Neural crest cell (in vitro differentiated cells): ENCODE measurements at places on chromosomes 4 and X.

- no peak overlapping the region for H3K4me3 ChIP-seq
- H3K27me3 ChIP-seq: peaks cover 6% of the 10 kb centered on the region
- H3K36me3 ChIP-seq: no peaks in the 10 kb centered on the region
- H3K27ac ChIP-seq: no peak overlapping the region
- no peak for DNase-seq
Observed at GRCh38 chrX:152819732-152820131, 10.8 kb downstream of the CETN2 start.

DNA sequence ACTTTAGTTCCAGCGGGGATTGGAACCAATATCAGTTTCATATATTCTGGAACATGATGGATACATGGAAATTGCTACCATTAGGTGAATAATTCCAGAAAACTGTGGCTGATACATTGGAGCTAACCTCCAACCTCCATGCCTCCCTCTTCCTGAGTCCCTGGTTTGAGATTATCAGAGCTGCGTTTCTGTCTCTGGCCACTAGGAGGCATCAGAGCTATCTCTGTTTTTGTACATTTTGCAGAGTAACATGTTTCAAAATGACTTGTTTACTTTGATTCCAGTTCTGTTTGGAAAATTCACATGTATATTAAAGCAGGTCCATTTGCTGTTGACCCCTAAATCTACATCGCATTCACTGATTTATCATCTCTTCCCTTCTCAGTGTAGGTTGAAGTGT, 2.4 kb upstream of the RAB40AL start:
- H3K27ac ChIP-seq: no peak overlapping the region
- no peak overlapping the region for H3K4me3 ChIP-seq
- H3K36me3 ChIP-seq: no peaks in the 10 kb centered on the region
- DNase-seq: peak; percentile 12
- no peaks in the 10 kb centered on the region for H3K4me1 ChIP-seq

DNA sequence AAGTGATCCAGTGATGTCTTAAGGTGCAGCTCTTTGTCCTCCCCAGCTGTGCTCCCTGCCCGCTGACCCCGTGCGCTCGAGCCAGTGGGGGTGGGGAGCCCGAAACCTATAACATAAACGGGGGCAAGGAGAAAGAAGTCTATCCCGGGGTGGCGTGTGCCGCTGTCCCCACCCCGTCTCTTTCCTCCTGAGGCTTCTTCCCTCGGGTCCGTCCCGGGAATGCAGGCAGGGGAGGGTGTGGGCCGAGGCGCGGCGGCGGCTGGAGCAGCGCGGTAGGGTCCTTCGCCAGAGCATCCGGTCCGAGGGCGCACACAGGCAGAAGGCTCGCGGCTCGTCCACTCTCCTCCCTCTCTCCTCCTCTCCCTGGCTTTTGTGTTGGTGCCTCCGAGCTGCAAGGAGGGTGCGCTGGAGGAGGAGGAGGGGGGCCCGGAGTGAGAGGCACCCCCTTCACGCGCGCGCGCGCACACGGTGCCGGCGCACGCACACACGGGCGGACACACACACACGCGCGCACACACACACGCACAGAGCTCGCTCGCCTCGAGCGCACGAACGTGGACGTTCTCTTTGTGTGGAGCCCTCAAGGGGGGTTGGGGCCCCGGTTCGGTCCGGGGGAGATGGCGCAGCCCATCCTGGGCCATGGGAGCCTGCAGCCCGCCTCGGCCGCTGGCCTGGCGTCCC, at the start of gene RAB33A:
Gene RAB33A (plus strand): TSS at position 517 of the 681 bp plus-strand sequence. CDS start 101 bp downstream, at position 618.
- H3K4me3 ChIP-seq: peak within 1 kb of the TSS; percentile 97
- peak; percentile 23 for DNase-seq
- H3K36me3 ChIP-seq: peaks cover 2% of the 10 kb centered on the region
- no peaks in the 10 kb centered on the region for H3K27me3 ChIP-seq

DNA sequence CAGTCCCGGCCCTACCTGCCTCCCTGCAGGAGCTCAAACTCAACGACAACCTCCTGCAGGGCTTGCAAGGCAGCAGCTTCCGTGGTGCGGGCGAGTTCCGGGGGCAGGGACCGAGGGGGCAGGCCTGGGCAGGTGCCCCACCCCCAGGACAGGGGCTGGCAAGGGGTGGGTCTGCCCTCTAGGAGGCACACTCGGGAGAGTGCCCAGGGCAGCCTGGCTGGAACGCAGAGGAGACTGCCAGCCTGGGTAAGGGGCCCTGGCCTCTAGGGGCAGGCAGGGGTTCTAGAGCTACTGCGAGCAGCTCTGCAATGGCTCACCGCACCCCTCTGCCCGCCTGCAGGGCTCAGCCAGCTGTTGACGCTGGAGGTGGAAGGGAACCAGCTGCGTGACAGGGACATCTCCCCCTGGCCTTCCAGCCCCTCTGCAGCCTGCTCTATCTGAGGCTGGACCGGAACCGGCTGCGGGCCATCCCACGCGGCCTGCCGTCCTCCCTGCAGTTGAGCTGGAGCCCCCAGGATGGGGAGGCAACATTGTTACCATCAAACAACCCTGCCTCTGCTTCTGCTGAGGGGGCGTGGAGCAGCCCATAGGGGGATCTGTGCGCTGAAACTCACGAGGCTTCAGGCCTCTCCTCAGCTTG, 12.1 kb upstream of the HAUS7 start:
- H3K4me3 ChIP-seq: no peak overlapping the region
- no peaks in the 10 kb centered on the region for H3K36me3 ChIP-seq
- no peak for DNase-seq
- H3K27ac ChIP-seq: no peak overlapping the region
- H3K4me1 ChIP-seq: no peaks in the 10 kb centered on the region

DNA sequence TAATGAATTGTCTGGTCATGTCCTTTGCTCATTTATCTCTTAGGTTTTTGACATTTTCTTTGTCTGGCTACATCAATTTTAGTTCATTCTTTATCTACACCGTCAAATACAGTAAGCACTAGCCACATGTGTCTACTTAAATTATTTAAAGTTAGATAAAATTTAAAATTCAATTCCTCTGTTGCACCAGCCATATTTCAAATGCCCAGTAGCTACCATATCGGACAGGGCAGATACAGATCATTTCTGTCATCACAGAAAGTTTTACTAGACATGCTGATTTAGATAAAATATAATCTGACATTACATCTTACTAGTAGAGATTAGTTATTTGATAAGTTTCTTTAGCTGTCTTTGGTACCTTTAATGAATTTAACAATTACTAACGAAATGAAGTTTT, 61.1 kb downstream of the WDR19 start:
- no peak overlapping the region for H3K4me3 ChIP-seq
- no peak overlapping the region for H3K27ac ChIP-seq
- no peak for DNase-seq
- no peaks in the 10 kb centered on the region for H3K27me3 ChIP-seq
- peaks cover 33% of the 10 kb centered on the region for H3K36me3 ChIP-seq

DNA sequence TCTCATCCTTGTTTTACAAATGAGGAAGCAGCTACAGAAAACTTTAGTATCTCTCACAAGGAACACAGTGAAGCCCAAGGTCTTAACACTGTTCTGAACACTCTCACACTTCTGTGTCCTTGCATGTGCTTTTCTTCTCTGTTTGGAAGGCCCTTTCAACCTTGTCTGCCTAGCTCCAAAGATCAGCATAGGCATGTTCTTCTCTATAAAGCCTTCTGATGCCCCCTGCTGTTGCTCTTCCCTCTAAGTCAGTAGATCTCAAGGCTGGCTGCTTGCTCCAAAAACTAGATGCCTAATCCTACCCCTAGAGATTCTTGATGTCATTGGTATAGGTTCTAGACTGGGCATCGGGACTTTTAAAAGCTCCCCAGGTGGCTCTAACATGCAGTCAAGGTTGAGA, 5.9 kb downstream of the APOO start:
- no peak overlapping the region for H3K27ac ChIP-seq
- no peaks in the 10 kb centered on the region for H3K36me3 ChIP-seq
- no peaks in the 10 kb centered on the region for H3K27me3 ChIP-seq
- peak; percentile 34 for DNase-seq
- H3K4me1 ChIP-seq: peaks cover 45% of the 10 kb centered on the region

DNA sequence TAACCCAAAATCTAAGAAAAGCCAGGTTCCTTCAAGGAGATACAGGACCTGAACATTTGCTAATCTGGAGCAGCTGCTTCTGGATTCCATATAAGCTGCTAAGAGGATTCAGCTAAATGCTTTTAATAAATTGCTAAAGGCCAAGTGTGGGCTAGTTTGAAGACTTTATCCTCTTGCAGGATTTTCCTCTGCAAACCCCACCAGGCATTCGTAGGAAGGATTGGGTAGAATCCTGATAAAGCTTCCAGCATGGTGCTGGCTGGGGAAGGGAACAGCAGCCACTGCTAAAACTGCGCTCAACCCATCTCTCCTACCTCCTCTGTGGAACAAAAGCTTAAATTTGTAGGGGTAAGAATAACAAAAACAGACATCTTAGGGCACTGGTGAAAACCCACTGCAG, 61.3 kb upstream of the TAB3 start:
- no peaks in the 10 kb centered on the region for H3K27me3 ChIP-seq
- H3K4me1 ChIP-seq: no peaks in the 10 kb centered on the region
- no peak overlapping the region for H3K27ac ChIP-seq
- no peak overlapping the region for H3K4me3 ChIP-seq
- no peaks in the 10 kb centered on the region for H3K36me3 ChIP-seq
- DNase-seq: no peak

- peaks cover 34% of the 10 kb centered on the region for H3K4me1 ChIP-seq
- no peak overlapping the region for H3K4me3 ChIP-seq
- no peak for DNase-seq
Observed at GRCh38 chrX:150574559-150575418, 6.4 kb downstream of the MTM1 start.

- H3K27me3 ChIP-seq: no peaks in the 10 kb centered on the region
- no peak for DNase-seq
- H3K4me1 ChIP-seq: no peaks in the 10 kb centered on the region
- no peak overlapping the region for H3K27ac ChIP-seq
- H3K4me3 ChIP-seq: no peak overlapping the region
Observed at GRCh38 chr4:19596342-19596741, 655.4 kb upstream of the SLIT2 start.

GRCh38 chr4:109657854-109658418, 45.3 kb downstream of the CASP6 start:
- H3K4me3 ChIP-seq: no peak overlapping the region
- no peaks in the 10 kb centered on the region for H3K27me3 ChIP-seq
- no peak overlapping the region for H3K27ac ChIP-seq
- DNase-seq: no peak
- H3K4me1 ChIP-seq: peaks cover 4% of the 10 kb centered on the region

GRCh38 chrX:24113181-24113580, 36.3 kb upstream of the ZFX start:
- H3K4me1 ChIP-seq: no peaks in the 10 kb centered on the region
- DNase-seq: no peak
- H3K4me3 ChIP-seq: no peak overlapping the region
- H3K27ac ChIP-seq: peak overlapping the region; percentile 9
- H3K36me3 ChIP-seq: no peaks in the 10 kb centered on the region

- DNase-seq: no peak
- H3K27me3 ChIP-seq: no peaks in the 10 kb centered on the region
- H3K36me3 ChIP-seq: peaks cover 26% of the 10 kb centered on the region
- peaks cover 32% of the 10 kb centered on the region for H3K4me1 ChIP-seq
Observed at GRCh38 chr4:37673538-37674192, 12.5 kb downstream of the RELL1 start.

DNA sequence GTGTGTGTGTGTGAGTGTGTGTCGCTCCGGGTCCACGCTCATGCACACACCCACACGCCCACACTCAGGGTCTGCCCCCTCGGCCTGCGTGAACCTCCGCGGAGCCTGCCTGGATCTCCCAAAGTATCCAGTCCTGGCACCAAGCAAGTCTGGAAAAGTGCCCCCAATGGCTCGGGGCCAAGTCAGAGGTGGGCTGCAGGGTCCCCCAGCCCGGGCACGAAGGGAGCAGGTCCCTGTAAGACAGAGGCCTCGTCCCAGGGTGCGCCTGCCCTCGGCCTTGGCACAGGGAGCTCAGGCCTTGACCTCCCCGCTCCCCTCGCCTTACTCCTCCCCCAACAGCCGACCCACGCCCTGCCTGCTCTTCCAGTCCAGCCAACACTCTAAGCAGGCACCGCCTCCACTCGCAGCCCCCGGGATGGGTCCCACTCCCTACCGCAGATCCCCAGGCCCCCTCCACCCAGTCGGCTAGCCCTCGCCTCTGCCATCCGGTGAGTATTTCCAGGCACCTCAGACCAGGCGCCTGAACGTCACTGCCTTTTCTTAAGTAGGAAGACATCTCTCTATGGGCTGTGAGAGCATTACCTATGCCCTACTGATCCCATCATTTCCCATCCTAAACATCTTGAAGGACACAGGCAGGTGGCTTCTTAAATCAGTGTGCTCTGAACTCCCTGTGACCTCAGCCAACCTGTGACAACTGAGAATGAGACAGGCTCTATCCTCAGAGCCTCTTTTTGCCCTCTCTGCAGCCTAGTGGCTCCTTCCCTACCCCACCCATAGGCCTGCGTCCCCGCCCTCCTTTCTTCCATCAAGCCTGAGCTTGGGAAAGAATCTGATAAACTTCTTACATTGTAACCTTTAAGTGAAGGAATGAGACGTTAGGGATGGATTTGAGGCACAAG, 704 bp downstream of the FAM114A1 start:
- H3K4me1 ChIP-seq: peaks cover 30% of the 10 kb centered on the region
- DNase-seq: peak; percentile 6
- H3K27me3 ChIP-seq: peaks cover 8% of the 10 kb centered on the region
- H3K4me3 ChIP-seq: peak overlapping the region; percentile 86
- no peak overlapping the region for H3K27ac ChIP-seq

- no peaks in the 10 kb centered on the region for H3K4me1 ChIP-seq
- peaks cover 39% of the 10 kb centered on the region for H3K36me3 ChIP-seq
- no peak for DNase-seq
- H3K27me3 ChIP-seq: no peaks in the 10 kb centered on the region
Observed at GRCh38 chr4:5827108-5828004, 65.5 kb downstream of the CRMP1 start.

DNA sequence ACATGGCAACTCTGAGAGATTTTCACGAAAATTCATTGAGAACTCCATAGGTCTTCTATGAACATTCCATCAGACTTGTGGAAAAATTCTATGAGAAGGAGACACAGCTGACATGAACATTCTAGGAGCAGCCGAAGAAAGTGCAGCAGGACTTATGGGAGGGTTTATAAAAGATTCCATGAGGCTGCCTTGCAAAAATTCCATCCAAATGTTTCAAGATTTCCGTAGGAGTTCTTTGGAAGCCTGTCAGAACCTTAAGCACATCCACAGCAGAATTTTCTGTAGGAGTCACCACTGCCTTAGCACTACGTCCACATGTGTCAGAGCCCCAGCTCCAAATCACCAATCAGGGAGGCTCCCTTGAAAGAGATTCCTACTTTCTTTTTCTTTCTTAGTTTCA, 67.0 kb upstream of the MSX1 start:
- H3K4me3 ChIP-seq: no peak overlapping the region
- H3K4me1 ChIP-seq: peaks cover 5% of the 10 kb centered on the region
- no peak for DNase-seq
- H3K27me3 ChIP-seq: peaks cover 10% of the 10 kb centered on the region
- peaks cover 17% of the 10 kb centered on the region for H3K36me3 ChIP-seq

DNA sequence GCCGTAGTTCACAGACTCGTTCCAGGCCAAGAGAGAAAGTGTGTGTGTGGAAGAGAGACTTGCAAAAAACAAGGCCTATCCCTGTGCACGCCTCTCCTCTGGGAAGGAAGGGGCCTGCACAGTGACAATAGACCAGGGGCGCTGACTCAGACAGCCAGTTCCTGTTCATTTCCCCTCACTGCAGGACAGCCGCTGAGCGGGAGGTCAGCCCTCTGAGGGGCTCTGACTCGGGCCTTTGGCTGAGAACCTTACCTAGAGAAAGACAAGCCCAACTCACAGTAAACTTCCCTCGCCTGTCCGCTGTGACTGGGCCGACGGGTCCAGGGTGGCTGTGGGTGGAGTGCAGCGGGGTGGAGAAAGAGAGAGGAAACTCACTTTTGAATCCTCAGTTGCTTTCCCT, 52.1 kb downstream of the RTL5 start:
- H3K27ac ChIP-seq: peak overlapping the region; percentile 93
- no peak overlapping the region for H3K4me3 ChIP-seq
- H3K36me3 ChIP-seq: peaks cover 2% of the 10 kb centered on the region
- no peaks in the 10 kb centered on the region for H3K27me3 ChIP-seq
- peaks cover 56% of the 10 kb centered on the region for H3K4me1 ChIP-seq
